Stimulated activated CD4-positive, alpha-beta T cell treated with anti-CD3 and anti-CD28 coated beads, Interleukin-1b, Interleukin-23, amount 100 ng/mL, for 1 hour (primary cell): ENCODE measurements at places on chromosomes 7 and 10.

- DNase-seq, result no peak
Measured at GRCh38 chr7:6167004-6167551, 105.3 kb downstream of the CYTH3 start.

GRCh38 chr10:102243309-102243708 is 2.0 kb upstream of the PITX3 start:
- DNase-seq, result no peak

- no peak for DNase-seq
Measured at GRCh38 chr10:113528876-113529275, 24.0 kb upstream of the HABP2 start.

GRCh38 chr7:24200407-24200966 is 83.5 kb upstream of the NPY start:
- no peak for DNase-seq

DNA sequence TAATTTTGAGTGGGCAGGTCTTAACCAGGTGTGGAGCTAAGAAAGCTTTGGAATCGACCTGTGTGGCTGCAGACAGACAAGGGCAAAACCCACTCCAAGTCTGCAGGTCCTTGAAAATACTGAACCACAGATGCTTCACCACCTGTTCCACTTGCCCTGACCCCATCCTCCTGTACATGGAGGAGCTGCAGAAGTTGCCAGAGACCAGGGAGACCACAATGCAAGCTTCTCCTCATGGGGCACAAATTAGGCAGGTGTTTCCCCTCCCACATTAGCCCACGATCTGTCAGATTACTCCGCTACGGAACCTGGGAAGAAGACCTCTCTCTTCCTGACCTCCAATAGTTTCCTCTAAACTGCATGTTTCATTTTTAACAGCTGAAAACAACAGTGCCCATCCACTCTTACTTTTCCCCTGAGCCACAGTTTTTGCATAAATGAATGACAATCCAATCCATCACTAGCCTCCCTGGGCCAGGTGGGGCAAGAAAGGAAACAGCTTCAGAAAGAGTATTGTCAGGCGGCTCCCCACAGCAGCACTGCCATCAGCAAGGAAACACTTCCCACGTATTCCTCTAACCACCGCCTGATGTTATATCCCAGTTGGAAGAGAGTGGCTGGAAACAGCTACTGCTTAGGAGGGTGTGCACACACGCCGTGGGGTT is 141.6 kb downstream of the PRKAG2 start:
- DNase-seq, result no peak

DNA sequence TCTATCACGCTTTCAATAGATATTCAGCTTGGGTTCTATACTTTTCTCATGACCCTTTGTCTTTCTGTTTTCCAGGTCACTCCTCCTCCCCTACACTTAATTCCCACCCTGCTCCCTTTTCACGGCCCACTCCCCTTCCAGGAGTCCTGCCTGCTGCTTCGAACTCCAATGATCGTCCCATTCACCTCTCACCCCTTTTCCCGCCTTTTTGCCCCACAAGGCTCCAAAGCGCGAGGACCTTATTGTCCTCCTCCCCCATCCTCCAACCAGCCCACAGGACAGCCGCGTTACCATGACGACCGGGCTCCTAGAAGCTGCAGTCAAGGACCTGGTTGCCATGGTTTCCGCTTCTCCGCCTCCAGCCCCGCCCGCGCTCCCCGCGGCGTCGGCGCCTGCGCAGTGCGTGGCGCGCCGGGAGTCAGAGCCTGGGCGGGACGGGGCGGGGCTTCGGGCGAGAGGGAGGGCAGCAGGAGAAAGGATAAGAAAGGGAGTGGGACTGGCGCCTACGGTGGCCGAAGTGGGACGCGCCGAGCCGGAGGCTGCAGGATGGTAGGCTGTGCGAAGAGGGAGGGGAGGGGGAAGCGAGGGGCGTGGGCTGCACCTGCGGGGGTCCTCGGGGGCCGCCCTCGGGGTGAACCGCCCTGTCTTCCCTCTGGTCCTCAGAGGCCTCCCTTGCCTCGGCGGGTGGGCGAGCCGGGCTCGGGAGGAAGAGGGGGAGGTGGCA is at the start of gene AP1S1:
Gene AP1S1, plus strand, starts transcription at position 508 of the 724 bp plus-strand sequence. Its CDS starts 39 bp downstream, at position 547.
- peak; percentile 86 for DNase-seq

DNA sequence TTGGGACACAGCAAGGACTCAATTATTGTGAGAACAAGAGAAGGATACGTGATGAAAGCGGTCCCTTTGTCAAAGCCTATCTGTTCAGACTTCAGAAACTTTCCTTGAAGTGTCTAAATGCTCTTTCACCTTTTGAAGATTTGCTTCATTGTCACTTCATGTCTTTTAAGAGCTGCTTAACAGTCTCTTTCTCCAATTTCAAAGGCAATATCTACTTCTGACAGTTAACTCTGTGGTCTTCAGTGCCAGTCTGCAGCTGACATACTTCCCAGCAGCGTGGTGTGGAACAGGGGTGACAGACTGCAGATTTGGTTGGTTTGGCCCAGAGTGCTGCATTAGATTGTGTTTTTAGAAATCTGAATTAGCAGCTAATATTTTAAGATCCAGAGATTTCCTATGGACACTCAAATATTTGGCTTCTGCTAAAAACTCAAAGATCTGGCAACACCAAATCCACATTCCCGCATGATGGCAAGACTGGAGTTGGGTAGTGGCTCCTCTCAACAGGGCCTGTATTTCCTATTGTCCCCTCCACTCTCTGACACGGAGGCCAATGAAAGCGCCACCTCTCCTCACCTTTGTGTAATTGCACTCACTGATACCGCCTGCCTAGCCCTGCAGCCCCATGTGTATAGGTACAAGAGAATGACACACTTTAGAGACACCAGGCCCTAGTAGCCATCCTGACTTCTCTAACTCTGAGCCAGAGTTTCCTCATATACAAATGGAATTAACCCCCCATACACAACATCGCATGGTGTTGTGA is 11.5 kb downstream of the SCRN1 start:
- no peak for DNase-seq

GRCh38 chr7:49911909-49912308 is 138.5 kb downstream of the VWC2 start:
- DNase-seq, result no peak

DNA sequence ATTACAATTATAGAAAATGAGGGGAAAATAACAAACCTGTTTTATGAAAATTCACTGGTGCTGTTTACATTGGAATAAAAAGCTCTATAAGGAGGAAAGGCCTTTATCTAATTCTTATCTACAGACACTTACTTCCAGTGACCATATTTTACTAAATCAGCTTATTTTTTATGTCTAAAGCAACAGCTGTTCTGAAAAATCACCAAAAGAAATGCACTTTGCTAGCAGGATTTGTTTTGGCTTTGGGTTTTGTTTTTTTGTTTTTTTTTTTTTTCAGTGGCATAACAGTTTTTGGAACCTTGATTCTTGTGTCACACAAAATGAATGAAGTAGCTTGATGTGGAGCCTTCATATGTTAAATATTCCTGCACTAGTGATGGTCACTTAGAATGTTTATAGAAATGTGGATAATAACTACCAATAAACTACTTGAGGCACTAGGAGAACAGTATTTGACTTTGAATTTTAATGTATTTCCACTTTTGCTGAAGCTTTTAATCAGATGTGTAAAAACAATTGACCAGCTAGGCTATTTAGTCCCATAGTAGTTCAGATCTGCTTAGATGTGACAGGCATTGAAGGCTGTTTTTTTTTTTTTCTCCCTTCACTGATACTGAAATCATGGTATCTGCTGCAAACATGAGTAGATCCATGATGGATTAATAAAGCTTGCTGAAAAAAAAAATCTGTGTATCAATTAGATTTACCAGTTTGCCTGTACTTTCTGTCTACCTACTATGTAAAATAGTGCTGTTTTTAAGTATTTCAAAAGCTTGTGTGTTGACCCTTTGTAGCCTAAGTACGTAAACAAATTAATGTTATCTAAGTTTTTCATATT is 2.8 kb downstream of the ARL4A start:
- DNase-seq, result no peak

GRCh38 chr7:107891636-107892366 is 818 bp downstream of the DLD start:
- DNase-seq, result no peak

GRCh38 chr7:24284699-24285506 is 913 bp downstream of the NPY start:
- DNase-seq, result no peak

- DNase-seq, result no peak
Measured at GRCh38 chr7:44318332-44318731, 7.1 kb downstream of the CAMK2B start.

DNA sequence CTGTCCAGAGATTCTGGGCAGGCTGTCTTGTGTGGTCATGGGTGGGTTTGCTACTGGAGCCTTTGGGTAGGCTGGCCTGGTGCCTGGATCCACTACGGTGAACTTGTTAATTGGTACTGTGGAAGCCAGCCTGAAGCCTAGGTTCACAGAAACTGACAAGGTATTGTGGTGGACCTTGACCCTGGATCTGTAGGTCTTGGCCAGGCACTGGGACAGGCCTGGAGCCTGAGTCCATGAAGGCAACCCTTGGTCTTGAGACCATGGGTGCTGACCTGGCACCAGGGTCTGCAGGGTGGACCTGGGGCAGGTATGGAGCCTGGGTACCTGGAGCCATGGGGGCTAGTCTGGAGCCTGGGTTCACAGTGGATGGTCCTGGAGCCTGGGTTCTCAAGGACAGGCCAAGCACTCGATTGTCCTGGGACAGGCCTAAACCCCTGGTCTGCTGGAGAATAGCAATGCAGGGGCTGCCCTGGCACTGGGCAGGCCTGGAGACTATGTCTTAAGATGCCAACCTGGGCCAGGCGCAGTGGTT is 85.8 kb downstream of the CCDC3 start:
- no peak for DNase-seq

DNA sequence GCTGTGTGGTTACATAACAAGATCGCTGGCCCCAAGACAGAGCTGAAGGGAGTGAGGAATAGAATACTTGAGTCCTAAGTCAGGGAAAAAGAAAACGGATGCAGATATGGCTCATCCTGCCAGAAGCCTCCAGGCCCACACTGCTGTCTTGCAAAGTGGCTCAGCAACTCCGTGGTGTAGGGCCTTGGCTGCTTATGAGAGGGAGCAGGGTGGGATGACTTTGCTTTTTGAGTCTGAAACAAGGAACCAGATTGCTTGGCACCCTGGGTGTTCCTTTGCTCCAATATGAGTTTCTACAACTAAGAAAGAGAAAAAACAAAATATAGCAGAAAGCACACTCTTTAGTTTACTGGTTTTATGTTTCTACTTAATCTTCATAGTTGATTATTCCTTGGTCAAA is 193.8 kb upstream of the WDR11 start:
- no peak for DNase-seq

DNA sequence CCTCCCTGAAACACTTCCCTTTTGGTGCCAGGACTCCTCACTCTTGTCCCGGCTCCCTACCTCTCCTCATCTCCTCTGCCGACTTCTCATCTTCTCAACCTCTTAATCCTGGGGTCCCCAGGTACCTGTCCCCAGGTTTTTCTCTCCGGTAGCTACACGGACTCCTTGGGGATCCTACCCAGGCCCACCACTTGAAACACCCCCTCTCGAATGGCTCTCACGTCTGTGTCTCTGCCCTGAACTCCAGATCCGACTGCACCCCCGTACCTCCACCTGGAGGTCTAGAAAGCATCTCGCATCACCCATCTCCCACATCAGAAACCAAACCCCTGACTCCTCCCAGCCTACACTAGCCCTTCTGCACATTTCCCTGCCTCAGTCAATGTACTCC is 4.8 kb downstream of the TBATA start:
- DNase-seq, result no peak

DNA sequence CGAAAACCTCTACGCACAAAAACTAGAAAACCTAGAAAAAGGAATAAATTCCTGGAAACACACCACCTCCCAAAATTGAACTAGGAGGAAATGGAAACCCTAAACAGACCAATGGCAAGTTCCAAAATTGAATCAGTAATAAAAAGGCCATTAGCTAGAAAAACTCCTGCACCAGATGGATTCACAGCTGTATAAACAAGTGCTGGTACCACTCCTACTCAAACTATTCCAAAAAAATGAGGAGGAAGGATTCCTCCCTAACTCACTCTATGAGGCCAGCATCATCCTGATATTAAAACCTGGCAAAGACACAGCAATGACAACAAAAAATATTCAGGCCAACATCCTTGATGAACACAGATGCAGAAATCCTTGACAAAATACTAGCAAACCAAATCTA is 228.2 kb downstream of the CHRM2 start:
- DNase-seq, result no peak

DNA sequence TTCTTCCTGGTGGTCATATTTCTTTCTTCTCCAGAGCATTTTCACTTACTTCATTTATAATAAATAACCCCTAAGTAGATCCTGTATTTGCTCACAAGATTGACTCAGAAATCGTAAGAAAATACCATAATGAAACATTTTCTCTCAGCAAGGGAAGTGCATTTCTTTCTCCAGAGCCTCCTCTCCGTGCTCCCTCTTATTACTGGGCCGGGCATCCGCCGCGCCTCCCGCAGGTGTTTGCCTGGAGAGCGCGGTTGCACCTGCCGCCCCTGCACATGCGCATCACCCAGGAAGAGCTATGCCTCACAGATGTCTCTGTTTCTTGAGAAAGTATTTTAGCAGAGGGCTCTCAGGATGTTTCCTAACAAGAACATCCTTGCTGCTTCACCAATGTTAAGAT is 509.2 kb downstream of the TCERG1L start:
- DNase-seq, result no peak

DNA sequence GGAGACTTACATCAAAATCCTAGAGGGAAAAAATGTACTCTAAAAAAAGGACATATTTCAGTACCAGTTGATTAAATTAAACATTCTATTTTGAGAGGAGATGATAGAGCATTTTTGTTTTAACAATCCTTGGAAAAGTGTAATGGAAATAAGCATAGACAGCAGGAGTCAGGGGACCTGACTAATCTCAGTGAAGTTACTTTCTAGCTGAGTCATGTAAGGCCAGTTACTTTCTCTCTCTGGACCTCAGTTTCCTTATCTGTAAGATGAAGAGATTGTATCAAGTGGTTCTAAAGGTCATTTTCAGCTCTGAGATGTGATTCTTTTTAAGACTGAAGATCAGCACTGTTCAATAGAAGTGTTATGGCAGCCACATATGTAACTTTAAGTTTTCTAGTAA is 44.1 kb downstream of the VTI1A start:
- DNase-seq, result no peak

DNA sequence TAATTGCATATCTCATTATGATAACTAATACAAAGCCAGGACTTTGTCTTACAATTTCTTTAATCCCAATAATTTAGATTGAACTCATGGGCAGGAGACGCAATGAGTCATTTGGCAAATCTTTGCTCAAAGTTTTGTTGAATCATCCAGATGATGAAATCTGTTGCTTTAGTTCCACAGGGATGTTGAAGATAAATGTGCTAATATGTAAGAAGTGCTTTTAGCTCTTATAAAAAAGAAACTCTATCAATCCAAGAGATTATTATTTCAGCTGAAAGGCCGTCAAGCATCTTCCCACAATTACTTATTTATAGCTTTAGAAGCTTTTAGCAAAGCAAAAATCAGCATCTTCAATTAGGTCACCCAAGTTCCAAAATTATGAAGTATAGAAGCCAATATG is 36.8 kb upstream of the ANK3 start:
- no peak for DNase-seq
